GM23248 (cell line): ENCODE measurements at places on chromosomes 4 and X.

DNA sequence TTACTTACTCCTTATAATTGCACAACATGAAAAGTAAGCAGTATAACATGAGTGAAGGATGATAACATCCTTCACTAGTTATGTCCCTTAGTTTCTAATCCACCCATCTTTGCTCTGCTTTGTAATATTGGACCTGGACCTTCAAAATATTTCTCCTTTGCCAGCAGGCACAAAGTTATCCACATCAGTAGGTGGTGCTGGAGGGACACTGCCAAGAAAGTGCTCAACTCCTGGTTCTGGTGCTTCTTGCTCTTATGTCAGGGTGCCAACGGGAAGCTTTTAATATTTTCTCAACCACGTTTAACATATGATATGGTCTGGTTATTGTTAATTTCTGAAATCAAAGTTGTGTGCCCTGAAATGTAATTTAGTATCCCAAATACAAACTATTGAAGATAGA is 49.1 kb downstream of the TMEM165 start:
- DNase-seq: peak; percentile 62

DNA sequence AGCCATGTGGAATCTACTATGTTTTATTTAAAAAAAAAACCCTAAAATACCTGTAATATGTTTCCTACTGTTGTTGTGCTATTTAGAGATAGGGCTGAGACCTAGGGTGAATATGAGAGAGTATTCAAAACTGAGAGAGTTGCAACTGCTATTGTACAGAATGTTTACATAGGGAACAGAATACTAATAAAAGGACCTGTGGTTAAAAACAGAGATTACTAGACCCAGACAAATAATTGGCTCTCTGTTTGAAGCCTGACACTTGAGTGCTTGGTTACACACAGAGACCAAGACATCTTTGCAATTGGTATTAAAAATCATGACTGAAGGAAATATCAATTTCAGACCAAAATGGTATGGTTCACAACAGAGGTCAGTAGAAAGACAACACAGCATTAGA is 278.9 kb upstream of the GIMD1 start:
- DNase-seq: no peak

DNA sequence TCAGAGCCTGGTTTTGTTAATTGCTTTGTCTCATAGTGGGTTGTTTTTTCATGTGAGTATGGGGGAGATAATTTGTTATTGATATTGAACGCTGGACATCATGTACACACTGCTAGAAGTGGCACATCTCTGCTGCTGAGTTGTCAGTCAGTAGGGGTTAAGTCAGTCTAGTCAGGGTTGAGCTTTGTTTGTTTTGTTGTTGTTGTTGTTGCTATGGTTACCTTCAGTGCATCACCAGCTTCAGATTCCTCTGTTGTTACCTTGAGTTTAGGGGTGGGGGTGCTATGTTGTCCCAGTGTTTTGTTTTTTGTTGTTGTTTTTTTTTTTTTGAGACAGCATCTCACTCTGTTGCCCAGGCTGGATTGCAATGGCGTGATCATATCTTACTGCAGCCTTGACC is 9.9 kb downstream of the YIPF6 start:
- peak; percentile 9 for DNase-seq

- peak; percentile 42 for DNase-seq
These were observed 29.7 kb downstream of the EREG start for GRCh38 chr4:74394476-74395136.

GRCh38 chr4:186957952-186958555 is 234.4 kb upstream of the FAT1 start:
- no peak for DNase-seq

GRCh38 chrX:148658115-148658730 is 157.8 kb downstream of the AFF2 start:
- DNase-seq: peak; percentile 38

GRCh38 chr4:73007526-73008100 is 61.9 kb downstream of the COX18 start:
- DNase-seq: no peak

DNA sequence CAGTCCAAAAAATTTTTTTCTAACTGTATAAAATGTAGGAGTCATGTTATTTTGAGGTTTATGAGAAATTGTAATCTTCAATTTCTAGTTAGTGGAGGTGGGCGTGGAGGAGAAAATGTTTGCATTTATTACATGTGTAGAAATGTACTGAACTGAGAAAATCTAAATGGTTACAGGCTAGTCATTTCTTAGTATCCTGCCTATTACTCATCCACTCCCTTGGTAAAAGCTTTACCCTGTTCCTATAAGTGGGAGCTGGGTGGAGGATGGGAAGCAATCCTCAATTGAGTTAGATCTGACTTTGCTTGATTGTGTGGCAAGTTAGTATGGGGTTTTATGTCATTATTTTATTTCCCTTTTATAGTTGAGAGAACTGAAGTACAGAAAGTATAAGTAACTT is 73.8 kb downstream of the POLA1 start:
- peak; percentile 6 for DNase-seq

DNA sequence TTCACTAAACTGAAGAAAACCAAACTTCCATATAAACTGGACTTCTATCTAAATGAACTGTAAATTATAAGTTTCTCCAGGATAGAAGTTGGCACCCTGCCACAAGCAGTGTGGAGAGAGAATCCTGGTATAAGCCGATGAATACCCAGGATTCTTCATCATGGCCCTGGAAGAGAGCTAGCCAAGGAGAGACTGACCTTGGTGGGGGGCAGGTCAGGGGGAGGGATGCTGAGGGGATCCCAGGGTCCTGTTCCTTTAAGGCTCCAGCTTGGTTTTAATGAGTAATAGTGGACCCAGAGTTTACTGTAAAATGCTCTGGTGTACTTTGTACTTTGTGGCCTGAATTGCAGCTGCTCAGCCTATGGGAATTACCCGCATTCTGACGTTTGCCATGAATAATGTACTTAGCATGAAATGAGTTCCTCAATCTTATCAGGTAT is 16.9 kb downstream of the RASSF6 start:
- no peak for DNase-seq

GRCh38 chr4:65521666-65522065 is 148.6 kb downstream of the EPHA5 start:
- no peak for DNase-seq

GRCh38 chr4:17616283-17616682 is 1.8 kb downstream of the MED28 start:
- DNase-seq: no peak
